Choroid plexus epithelial cell (primary cell): ENCODE measurements at places on chromosomes 7 and 10.
A peak's percentile ranks its signal among the peaks of the same experiment; 100 is the strongest.

GRCh38 chr7:127654404-127655394, 2.7 kb downstream of the SND1 start:
- peak; percentile 31 for DNase-seq

GRCh38 chr10:113060201-113061053, 110.4 kb downstream of the TCF7L2 start:
- no peak for DNase-seq

GRCh38 chr7:143239813-143240212, 18.0 kb downstream of the TAS2R40 start:
- DNase-seq, result peak; percentile 74

GRCh38 chr7:106248600-106248999, 36.2 kb downstream of the NAMPT start:
- no peak for DNase-seq

- peak; percentile 17 for DNase-seq
Observed at GRCh38 chr10:22252801-22253579, 35.2 kb upstream of the EBLN1 start.

- DNase-seq, result no peak
Observed at GRCh38 chr10:59004392-59004791, 172.1 kb upstream of the PHYHIPL start.

GRCh38 chr7:24137338-24137737, 146.7 kb upstream of the NPY start:
- no peak for DNase-seq

DNA sequence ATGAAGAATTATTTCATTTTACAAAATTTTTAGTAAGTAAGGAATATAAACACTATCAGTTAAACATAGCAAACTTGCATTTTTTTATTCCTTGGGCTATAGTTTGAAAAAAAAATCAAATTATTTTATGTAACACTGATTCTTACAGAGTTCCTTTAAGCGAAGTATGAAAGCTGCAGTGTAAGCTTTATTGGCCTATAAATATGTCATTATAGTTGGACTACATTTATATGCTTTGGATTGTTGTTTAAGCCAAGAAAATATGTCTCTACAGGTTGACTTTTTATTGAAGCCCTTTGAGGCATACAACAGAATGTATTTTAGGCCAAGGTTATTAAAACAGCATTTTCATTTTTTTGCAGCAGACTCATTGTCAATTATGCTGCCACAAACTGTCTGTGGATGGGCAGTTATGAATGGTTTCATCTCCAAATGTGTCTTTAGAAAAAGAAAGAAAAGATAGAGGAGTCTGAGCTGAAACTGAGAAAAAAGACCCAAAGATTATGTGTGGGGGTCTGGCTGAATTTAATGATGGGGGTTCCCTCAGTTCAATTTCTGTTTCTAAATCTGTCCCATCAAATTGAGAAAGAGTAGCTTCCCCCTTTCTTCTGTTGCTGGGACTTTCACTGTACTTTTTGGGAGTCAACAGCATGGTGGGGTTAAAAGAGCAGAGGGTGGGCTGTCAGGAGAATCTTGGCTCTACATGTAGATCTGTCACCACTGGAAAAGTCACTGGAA, 43.1 kb downstream of the ARID5B start:
- DNase-seq, result no peak

DNA sequence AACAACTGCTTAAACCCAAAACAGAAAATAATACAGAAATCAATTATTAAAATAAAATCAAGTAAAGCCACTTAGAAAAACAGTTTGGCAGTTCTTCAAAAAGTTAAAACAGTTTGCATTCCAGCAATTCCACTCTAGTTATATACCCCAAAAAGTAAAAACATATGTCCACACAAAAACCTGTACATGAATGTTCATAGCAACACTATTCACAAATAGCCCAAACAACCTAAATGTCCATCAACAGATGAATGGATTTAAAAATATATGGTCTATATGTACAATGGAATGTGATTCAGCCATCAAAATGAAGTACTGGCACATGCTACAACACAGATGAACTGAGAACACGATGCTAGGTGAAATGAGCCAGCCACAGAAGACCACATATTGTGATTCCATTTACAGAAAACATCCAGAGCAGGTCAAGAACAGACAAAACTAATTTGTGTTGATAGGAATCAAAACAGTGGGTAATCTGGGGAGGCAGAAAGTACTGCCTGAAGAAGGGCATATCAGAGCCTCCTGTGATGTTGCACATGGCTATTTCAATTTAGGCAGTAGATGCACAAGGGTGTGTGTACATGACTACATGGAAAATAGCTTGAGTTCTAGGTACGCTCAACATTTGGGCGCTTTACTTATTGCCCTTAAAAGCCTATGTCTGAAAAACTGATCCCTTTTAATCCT, 66.3 kb downstream of the CYTH3 start:
- peak; percentile 57 for DNase-seq

DNA sequence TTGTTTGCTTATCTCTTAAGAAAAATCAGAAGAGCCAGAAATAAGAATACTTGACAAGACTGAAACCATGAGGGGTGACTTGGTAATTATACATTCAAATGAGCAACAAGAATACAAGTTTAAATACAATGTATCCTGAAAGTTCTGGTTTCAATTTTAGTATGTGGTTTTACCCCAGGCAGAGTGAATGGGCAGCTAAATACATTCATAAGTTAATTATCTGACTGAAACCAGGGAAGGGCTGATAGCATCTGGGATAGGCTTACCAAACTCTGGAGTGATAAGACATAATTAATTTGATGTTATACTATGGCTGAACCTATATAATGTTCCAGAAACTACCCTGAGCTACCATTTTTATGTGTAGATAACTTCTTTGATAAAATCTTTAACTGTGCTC, 252.2 kb upstream of the PLXNA4 start:
- DNase-seq, result no peak

DNA sequence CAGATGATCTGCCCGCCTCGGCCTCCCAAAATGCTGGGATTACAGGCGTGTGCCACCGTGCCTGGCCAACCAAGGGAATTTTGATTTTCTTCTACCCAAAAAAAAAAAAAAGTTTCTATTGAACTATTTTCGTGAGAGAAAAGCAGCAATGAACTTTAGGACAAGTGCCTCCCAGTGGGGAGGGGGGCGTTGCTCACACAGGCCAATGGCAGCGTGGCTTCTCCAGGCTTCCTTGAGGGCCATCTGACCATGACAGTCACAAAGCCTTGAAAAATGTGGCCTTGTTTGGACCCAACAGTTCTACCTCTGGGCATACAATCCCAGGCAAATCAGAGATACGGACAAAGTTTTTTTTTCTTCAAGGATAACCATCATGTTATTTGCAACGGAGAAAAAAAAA, 56.0 kb downstream of the TNRC18 start:
- DNase-seq, result no peak

DNA sequence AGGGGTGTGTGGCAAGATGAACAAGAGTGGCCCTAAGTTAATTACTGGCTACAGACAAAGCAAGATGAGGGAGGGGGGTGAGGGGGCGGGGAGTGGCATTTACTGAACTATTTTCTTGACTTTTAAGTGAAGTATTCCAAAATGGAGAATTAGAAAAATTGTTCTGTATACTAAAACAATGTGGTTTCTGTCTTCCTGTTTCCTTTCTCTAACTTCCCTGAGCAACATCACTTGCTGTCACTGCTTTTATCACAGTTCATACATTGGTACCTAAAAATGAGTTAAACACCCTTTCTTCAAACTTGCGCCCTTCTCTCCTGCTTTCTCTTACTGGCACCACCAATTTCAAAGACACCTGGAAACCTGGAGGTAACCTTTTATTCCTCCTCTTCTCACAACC, 21.6 kb downstream of the PDZD8 start:
- DNase-seq, result no peak

GRCh38 chr7:11252011-11252607, 278.4 kb downstream of the PHF14 start:
- no peak for DNase-seq

DNA sequence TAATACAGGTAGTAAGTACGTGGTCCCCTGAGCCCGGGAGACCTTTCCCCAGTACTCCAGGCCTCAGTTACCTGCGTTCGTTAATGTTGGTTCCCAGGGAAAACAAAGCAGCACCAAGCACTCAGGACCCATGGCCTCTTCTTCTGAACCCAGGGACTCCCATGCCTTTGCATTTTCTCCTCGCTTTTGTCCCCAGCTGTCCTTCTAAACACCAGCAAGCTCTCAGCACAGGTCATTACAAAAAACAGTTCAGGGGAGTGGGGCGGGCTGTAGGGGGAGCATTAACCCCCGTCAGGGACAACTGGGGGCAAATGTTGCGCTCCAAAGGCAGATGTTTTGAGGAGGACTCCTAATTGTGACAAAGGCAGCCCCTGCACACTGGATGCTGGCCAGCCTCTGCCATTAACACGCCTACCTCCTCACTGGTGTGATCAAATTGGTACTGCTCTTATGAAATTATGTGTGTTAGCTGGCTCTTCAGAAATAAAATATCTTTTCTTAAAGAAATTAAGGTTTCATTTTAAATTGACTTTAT, 80.5 kb upstream of the LRGUK start:
- DNase-seq, result no peak

DNA sequence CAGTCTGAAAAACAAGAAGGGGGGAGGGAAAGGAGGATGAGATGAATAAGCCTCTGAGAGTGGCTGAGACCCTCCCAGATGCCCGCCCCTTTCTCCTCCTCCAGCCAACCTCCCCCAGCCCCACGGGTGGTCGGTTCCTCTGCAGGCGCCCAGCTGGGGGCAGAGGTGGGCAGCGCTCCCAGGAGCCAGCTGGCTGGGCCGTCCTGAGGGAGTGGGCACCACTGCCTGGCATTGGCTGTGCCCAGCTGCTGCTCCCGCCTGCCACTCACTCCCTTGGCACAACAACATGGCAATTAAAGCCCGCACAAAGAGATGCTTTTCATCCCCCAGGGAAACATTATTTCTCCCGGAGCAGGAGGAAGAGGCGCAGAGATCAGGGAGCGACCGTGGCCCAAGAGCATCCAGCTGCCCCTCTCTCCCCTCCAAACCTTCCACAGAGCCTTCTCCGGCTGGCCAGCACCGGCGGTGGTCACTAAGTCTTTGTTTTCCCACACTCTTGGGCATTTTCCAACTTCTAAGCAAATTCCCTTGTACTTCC, 107.2 kb downstream of the SPDYE5 start:
- no peak for DNase-seq

DNA sequence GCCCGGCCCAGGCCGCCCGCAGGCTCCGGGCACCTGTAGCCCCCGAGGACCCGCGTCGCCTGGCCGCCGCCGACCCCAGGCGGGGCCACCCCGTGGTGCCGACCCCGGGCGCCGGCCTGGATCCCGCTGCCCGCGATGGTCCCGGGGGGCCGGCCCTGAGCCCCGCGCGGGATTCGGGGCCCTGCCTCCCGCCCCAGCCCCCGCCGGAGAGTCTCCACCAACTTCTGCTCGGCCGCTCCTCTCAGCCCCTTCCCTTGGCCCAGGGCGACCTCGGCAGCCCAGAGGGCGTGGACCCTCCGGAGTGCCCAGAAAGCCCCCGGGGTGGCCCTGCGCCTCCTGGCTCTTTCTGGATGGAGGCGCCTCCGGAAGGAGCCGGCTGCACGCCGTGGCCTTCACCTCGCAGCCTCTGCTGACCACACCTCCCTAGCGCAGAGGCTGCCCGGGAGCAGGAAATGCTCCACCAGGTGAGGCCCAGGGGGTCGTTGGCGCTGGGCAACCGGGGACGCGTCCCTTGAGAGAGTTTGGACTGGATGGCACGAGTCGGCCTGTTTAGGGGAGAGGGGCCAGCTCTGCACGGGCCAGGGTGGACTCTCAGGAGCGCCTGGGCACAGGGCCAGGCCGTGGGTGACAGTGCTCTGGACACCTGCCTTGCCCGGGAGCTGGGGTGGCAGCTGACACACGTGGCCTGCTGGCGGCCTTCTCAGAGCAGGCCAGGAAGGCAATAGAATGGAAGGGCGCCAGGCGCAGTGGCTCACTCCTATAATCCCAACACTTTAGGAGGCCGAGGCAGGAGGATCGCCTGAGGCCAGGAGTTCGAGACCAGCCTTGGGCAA, 529 bp downstream of the ZNF853 start:
- DNase-seq, result no peak

GRCh38 chr7:98163704-98164494, 47.3 kb upstream of the BHLHA15 start:
- peak; percentile 26 for DNase-seq

GRCh38 chr7:43695365-43695764, 34.0 kb downstream of the COA1 start:
- DNase-seq, result no peak

- no peak for DNase-seq
Observed at GRCh38 chr10:132410779-132411532, 14.0 kb downstream of the PWWP2B start.

DNA sequence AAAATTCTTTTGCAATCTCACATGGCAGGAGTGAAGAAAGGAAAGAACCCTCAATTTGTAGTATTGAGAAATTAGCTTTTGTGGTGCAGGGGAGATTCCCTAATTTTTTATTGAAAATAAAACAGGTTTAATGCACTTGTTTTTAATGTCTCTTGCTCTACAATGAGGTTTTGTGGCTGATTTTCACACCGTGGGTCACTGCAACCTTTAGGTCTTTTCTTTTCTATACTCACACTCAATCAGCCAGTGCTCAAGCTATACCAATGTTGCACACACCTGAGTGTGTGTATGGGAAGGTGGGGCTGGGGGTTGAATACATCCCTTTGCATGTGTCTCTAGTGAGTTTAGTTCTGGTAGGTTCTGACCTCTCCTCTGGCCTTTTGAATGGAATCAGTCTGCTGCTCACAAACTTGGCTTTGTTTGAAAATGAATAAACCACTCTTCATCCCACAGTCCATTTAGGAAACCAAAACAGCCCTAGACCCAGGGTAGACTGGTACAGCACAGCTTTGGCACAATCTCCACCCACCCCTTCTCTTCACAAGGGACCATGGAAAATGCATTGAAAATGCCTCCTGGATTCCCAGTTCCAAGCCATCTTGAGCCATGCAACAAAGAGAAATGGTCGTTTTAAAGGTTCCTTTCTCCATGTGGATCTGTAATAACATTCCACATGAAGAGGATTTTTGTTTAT, 411.5 kb downstream of the SFMBT2 start:
- no peak for DNase-seq

DNA sequence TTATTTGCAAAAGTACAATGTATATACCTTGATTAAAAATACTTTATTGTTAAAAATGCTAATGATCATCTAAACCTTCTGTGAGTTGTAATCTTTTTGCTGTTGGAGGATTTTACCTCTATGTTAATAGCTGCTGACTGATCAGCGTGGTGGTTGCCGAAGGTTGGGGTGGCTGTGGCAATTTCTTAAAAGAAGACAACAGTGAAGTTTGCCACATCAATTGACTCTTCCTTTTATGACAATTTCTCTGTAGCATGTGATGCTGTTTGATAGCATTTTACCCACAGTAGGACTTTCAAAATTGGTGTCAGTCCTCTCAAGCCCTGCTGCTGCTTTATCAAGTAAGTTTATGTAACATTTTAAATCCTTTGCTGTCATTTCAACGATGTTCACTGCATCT, 16.9 kb upstream of the ENTPD1 start:
- DNase-seq, result no peak

- peak; percentile 61 for DNase-seq
Observed at GRCh38 chr10:87973635-87974034, 110.2 kb downstream of the PTEN start.
